ENCODE measurements at places on chromosomes 11 and 22.
A peak's percentile ranks its signal among the peaks of the same experiment; 100 is the strongest.

DNA sequence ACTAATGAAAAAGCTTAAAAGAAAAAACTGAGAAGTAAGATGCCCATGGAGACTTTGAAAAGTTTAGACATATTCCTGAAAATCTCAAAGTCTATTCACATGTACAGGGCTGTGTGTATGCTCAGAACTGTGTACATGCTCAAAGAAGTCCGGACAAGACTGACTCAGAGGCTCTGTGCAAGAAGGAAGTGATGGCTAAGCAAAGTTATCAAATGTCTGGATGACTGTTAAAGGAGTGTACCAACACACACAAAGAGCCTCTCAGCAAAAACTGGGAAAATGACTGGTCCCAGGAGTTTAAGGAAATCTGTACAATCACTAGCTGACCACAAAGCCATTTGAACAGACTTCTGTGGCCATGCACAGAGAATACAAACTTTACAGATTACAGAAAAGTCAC is 33.1 kb upstream of the ARHGAP32 start:
- no peak for DNase-seq

GRCh38 chr11:105315287-105315686 is 175.7 kb upstream of the CARD18 start:
- no peak for DNase-seq

- DNase-seq, result peak; percentile 83
These were observed 13.7 kb downstream of the ARAP1 start for GRCh38 chr11:72738199-72739141.

DNA sequence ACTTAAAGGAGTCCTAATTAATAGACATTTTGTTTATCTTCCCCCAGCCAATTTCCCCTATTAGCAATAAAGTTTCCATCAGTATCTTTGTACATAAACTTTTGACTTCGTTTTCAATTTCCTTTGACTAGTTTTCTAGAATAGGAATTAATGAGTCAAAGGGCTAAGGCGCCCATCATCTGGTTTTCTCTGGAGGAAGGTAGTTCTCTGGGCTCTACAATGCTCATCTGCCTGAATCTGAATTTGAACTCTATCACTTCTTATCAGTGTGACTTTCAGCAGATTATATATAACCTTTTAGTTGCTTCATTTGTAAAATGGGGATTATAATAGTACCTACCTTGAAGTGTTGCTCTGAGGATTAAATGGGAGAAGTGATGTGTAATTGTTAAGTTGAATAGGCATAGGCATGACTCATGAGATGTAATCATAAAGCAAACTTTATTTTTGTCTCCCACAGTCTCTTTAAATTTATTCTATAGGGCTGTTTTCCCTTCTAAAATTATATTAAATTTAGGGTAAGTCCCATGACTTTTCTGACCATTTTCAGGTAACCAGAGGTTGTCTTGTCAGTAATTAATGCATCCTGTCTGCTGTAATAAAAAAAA is 5.8 kb upstream of the TUB start:
- DNase-seq, result no peak

DNA sequence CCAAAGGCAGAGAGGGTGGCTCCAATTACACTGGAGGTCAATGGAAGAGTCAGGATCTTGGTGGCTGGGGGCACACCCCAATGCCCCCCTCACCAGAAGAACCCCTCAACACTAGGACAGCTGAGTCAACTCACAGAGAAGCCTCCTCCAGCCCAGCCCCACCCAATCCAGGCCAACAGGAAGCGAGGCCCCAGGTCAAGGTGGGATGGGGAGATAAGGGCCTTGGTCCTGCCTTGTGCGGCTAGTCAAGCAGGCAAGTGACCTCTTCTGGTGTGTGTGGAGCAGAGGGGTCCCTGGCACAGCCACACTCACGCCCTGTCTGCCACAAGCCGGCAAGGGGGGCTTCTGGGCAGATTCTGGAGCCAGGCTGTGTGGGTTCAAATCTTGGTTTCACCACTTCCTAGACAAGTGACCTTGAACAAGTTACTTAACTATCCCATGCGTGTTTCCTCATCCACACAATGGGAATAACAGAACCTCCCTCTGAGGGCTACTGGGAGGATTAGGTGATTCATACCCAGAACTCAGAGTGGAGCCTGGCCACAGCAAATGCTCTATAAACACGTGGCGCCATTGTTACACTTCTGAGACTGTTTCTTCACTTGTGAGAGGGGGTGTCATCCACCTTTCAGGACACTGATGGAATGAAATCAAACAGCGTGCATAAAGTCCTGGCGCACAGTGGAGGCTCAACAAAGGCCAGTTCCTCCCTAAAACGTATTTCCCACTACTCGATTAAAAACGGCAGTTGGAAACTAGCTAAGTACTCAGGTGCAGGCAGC is 3.2 kb downstream of the TTLL12 start:
- no peak for DNase-seq

DNA sequence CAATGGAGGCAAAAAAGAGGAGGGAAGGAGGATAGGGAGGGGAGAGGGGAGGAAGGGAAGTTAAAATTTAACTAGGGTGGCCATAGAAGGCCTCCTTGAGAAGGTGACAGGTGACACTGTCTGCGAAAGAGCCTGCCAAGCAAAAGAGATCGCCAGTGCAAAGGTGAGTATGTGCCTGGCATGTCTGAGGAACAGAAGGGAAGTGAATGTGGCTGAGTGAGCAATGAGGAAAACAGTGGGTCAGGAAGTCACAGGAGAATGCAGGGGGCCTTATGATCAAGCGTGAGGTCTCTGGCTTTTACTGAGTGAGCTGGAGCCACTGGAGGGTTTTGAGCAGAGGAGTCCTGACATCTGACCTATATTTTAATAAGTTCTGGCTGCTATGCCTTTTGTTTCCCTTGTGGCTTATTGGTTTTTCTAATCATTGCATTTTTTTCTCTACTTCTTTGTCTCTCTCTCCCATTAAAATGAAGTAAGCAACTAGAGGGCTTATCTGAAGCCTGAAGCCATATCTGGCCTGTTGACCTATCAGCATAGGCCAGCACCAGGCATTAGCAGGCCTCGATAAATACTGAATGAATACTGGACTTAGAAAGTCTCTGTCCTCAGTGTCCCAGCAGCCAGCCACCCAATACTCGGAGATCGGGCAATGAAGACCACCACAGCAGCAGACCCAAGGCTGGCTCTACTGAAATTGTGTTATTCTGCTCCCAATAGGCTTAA is 5.6 kb downstream of the AP1B1 start:
- no peak for DNase-seq

All from CD4-positive, alpha-beta T cell treated with Interleukin-15 for 1 hour (primary cell).